Daoy (cell line): ENCODE measurements at places on chromosomes 7 and 10. TPM values are rescaled to one million over a fixed set of nuclear protein-coding genes. Genes with fewer than 3 reads are reported as not detected.

Gene MOGAT3
- total RNA-seq: not detected in 2 replicates

Gene PDCD11
- total RNA-seq: 44.2 and 51.3 TPM in 2 replicates

Gene NPSR1
- not detected in 2 replicates for total RNA-seq

Gene OR2A5
- total RNA-seq: not detected in 2 replicates

Gene SLIT1
- total RNA-seq: 0.11 TPM in 1 of 2 replicates, not detected in the other

Gene ZNF853
- total RNA-seq: 0.86 and 1.1 TPM in 2 replicates

DNA sequence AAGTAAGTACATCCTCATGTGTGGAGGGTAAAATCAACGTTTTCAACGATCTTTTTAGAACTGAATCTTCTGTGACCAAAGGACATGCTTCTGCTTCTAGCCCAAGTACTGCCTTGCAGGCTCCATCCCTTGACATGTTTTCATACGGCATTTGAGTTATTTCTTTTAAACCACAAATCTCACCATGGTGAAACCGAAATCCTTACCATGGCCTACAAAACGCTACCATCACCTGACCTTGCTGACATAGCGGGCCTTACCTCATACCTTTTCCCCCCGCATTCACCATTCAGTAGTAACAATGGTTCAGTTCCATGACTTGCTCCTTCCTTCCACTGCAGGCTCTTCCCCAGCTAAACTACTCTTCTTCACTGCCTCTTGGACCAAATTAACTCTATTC, 3.5 kb downstream of the RNF216 start:
- DNase-seq: no peak

GRCh38 chr10:48792687-48793096, 108.0 kb downstream of the WDFY4 start:
- peak; percentile 25 for DNase-seq

DNA sequence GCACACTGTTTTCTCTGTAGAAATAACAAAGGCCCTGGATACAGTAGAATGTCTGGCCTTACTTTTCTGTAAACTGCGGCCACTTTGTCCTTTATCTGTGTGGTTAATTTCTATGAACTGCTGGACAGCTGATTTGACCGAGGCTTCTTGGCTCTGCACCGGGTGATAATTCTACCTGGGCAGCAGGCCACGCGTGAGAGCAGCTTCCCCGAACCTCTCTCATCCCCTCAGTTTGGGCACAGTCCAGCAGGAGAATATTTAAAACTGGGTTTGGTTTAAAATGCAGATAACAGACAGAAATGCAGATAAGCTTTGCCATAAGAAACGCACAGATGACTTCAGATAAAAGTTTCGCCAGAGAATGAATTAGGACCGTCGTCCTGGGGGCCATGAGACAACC, 81.0 kb downstream of the CELF2 start:
- DNase-seq: no peak

DNA sequence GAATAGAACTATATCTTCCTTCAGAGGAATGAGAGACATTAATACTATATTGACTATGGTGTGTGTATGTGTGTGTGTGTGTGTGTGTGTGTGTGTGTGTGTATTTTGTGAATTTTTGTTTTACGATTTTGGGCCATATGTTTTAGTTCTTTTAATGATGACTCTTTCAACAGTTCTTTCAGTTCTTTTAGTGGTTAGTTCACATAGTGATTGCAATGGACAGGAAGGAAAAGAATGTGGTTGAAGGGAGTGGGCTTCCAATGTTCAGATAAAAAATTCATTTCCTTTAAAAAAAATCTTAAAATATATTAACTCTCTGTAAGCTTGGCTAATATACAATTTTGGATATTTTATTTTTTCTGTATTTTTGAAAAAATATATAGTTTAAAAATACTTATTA, 315.7 kb upstream of the DGKB start:
- DNase-seq: no peak

DNA sequence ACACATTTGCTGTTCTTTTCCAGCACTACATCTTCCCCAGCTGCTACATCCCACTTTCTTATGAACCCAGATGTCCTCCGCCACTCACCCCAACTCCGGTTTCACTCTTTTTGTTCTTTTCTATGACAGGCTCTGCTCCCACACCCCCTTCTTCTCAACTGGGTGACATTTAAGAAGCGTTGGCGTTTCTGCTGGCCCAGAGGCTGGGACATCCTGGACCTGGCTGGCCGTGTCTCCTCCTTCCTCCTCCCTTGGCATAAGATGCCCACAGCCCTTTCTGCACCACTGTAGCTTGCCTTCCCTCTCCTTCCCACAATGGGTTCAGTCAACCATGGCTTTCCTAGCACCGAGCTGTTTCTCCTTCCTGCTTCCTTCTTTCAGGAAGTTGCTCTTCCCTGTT, 9.4 kb upstream of the CALML5 start:
- DNase-seq: no peak

DNA sequence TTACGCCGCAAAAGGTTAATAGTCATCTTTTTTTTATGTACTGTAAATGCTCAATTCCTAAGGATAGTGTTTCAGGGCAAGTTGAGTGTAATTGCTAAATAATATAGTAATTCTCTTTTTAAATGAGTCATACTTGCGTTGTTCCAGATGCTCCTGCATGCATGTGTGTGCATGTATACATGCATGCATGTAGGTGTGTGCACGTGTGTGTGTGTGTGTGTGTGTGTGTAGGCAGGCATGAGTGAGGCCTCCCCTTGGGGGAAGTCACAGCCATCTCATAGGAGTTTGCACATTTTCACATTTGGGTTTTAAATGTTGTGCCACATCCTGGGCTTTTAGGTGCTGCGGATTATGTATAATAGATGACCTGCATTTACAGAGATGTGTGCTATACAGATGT, 1095.8 kb downstream of the KCNMA1 start:
- no peak for DNase-seq

DNA sequence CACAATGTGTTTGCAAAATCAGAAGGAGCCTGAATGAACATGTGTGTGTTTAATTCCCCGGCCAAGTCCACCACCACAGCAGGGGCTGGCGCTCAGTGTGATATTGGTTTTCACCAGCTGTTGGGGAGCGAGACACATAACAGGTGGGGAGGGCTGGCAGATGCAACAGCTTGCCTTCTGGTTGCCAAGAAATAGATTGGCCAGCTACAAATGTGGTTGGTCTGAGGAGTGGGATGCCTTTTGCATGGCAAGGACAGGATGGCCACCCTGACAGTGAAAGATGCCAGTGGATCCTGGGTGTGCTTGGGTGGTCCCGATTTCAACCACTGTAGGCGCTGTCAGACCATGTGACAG, 292.5 kb upstream of the FZD8 start:
- no peak for DNase-seq

GRCh38 chr10:78756604-78757343, 312.0 kb upstream of the ZMIZ1 start:
- DNase-seq: peak; percentile 92

DNA sequence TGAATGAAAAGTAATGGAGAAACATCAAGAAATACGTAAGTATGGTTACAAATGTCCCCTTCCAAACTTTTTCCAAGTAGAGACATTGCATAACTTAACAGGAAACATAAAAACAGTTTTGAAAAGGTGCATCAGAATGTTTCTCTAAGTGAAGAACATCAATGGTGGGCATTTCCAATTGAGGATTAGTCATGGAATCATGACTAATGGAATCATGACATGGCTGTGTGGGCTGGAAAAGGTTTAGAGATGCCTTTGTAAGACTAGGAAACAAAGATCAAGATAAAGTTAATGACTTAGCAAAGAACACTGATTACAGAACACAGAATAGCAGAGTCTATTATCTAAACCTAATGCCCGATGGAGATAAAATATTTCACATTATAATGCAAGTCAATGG, 272.0 kb downstream of the HPSE2 start:
- peak; percentile 52 for DNase-seq

- no peak for DNase-seq
These were observed 58.7 kb downstream of the PTEN start for GRCh38 chr10:87921931-87922688.

GRCh38 chr10:78515038-78515872, 481.6 kb downstream of the RPS24 start:
- DNase-seq: no peak

DNA sequence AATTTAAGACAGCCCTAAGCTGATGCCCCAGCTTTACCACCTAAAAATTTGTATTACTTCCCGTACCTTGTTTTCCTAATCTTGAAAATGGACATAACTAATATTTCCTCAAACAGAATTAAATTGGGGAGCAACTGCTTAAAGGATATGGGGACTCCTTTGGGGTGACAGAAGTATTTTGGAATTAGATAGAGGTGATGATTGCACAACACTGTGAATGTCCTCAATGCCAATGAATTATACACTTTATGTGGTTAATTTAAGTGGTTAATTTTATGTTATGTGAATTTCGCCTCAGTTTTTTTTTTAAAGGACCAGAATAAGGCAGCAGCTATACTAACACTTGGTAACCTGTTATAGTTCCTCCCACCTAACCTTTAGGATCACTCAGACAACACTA, 19.9 kb upstream of the NPFFR1 start:
- DNase-seq: no peak

GRCh38 chr10:104293011-104293410, 24.0 kb downstream of the GSTO2 start:
- DNase-seq: no peak
